Stimulated activated naive CD4-positive, alpha-beta T cell (primary cell): ENCODE measurements at places on chromosomes 2 and 18.

GRCh38 chr2:19111354-19111753 lies 247.1 kb downstream of the OSR1 start:
- DNase-seq = no peak

DNA sequence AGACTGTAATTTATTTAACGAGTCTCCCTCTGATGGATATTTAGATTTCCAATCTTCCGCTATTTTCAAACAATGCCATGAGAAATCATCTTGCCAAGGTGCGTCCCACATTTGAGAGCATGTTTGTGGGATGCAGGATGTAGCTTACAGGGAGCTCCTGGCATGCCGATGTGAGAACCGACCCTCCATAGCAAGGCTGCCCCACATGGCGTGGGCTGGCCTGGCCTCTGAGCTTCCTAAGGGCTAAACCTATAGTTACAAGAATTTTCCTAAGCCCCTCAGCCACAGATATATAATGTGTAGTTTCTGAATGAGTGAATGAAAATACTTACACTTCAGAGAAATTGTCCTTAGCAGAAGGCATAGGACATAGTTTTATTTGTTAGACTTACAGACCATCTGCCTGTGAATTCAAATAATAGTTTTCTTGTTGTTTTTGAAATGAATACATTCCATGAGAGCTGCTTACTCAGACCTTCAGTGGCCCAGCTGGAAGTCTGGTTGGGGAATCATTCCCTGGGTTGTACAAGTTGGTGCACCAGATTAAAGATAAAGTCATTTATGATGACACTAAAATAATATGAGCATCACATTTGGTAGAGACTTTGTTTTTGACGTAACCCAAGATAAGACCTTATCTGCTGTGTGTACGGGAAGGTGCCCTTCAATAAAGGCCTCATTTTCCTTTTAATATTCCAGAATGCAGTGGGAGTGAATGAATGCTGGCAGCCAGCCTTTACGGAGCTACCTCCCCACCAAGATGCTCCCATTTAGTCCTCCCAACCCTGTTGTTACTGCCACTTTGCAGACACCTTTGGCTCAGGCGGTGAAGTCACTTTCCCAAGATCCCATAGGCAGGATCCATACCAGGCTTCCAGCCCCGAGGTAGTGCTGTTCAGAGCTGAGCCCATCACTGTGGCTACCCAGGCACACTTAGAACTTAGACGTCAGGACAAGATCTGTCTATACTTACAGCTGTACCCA lies 107.1 kb downstream of the GLI2 start:
- DNase-seq = no peak

- no peak for DNase-seq
These were observed 92.6 kb upstream of the TMEM18 start for GRCh38 chr2:769771-770170.

- peak; percentile 7 for DNase-seq
These were observed 42.4 kb downstream of the SLC14A2 start for GRCh38 chr18:45657357-45658335.
